Esophagus squamous epithelium (tissue), 5 donors: ENCODE measurements at places on chromosomes 6 and 20. TPM values are rescaled to one million over a fixed set of nuclear protein-coding genes. Genes with fewer than 3 reads are reported as not detected.
A peak's percentile ranks its signal among the peaks of the same experiment; 100 is the strongest.

Gene TFAP2B
- 2.4 TPM for total RNA-seq

Gene NDRG3
- 15.8 TPM for total RNA-seq

GRCh38 chr20:11001764-11002540 is 328.2 kb upstream of the JAG1 start:
- DNase-seq = peak; percentile 0

DNA sequence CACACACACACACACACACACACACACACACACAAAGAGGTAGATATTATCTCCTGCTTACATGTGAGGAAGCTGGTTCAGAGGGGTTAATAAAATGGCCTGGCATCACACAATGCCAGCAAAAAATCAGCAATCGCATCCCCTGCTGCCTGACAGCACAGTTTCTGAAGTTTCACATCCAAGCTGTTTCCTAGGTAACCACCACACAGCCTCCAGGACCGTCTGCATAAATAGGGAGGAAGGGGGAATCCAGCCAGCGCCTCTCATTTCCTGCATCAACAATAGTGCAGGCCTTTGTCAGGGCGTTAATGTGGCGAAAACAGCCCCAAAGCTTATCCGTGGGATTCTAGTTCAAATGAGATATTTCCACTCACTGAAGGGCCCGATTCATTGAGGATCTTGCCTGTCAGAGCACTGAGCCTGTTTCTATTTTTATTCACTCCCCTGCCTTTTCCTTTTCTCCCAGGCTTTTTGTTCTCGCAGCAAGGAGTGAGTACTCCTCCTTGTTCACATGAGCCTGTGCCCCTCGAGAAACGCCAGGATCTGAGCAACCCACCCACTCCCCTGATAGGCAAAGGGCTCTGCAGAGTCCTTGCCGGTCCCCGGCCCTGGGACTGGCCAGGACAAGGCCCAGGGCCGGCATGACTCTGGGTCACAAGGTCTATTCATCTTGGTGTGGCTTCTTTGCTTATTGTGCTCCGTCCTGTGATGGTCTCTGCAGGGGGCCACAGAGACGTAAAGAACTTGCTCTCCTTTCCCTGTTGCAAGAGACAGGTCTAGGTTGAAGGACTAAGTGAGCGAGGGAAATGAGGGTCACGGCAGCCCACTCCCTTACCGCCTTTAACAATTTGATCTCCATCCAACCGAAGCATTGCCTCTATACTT is 32.7 kb downstream of the TUBB2B start:
- no peak for DNase-seq

DNA sequence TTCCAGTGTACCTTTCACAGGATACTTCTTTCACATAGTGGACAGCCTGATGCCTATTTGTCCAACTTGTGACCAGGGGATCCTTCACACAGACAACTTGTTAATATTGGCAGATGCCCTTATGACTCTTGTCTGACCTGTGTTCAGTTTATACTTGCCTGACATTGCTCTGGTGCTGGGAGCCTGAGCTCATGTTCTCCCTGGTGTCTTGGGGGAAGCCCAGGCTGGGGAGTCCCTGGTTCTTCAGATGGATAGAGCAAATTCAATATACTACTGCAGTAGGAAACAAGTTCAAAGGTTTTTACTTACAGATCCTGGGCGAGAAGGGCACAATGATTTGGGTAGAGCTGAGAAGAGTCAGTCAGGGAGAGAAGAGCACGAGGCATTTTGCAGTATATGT is 76.1 kb downstream of the NKAIN2 start:
- no peak for DNase-seq
